Right renal cortex interstitium (tissue), 3 donors: ENCODE measurements at places on chromosomes 7 and 10. TPM values are rescaled to one million over a fixed set of nuclear protein-coding genes. Genes with fewer than 3 reads are reported as not detected.

- DNase-seq = no peak
Observed at GRCh38 chr7:123845823-123846216, 851 bp downstream of the HYAL4 start.

- DNase-seq = no peak
Observed at GRCh38 chr10:97514344-97514743, 15.6 kb downstream of the UBTD1 start.

- DNase-seq = no peak
Observed at GRCh38 chr7:157271315-157271990, 65.4 kb upstream of the DNAJB6 start.

GRCh38 chr10:2948127-2948854 lies 119.1 kb upstream of the PFKP start:
- DNase-seq = no peak

DNA sequence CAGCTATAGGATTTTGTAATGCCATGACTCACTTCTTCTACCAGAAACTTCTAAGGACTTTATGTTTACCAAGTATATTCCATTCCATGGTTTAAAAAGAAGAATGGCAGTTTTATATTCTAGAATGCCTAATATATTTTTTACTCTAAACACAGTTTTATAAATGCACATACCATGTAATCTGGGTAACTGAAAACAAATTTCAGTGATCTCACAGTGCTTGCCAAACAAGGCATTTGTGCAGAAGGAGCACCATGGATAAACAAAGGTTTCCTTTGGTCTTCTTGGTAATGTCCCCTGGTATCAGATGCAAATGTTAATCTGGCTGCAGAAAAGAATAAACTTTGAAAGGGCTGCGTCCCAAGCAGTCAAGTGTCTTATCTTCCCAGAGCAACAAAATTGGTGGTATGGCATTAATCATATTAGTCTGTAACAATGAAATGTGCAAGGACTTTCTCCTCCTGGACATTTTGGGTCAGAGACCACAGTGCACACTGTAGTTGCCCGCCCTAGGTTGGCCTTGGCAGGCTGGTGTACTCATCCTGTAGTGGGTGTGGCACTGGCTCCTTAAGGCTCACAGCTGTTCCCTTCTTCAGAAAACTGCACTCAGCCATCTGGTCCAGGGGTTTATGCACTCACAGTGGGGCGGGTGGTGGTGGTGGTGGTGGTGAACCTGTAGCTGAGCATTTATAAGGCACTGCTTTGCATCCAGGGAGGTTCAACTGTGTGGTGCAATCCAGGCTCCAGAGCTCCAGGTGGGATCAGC lies 56.7 kb downstream of the LAMB4 start:
- DNase-seq = no peak

GRCh38 chr10:116385994-116386809 lies 41.4 kb upstream of the PNLIPRP3 start:
- peak; percentile 19 for DNase-seq

- no peak for DNase-seq
Observed at GRCh38 chr7:143953421-143953820, 1.2 kb upstream of the OR2F1 start.

The RAMP3 gene
- 13.9 TPM for polyA plus RNA-seq
